ENCODE measurements at places on chromosomes 1 and 21.

GRCh38 chr1:81111818-81112217, 688.9 kb upstream of the ADGRL2 start:
- peak; percentile 3 for DNase-seq

GRCh38 chr1:29914936-29915335, 678.6 kb downstream of the PTPRU start:
- DNase-seq: no peak

DNA sequence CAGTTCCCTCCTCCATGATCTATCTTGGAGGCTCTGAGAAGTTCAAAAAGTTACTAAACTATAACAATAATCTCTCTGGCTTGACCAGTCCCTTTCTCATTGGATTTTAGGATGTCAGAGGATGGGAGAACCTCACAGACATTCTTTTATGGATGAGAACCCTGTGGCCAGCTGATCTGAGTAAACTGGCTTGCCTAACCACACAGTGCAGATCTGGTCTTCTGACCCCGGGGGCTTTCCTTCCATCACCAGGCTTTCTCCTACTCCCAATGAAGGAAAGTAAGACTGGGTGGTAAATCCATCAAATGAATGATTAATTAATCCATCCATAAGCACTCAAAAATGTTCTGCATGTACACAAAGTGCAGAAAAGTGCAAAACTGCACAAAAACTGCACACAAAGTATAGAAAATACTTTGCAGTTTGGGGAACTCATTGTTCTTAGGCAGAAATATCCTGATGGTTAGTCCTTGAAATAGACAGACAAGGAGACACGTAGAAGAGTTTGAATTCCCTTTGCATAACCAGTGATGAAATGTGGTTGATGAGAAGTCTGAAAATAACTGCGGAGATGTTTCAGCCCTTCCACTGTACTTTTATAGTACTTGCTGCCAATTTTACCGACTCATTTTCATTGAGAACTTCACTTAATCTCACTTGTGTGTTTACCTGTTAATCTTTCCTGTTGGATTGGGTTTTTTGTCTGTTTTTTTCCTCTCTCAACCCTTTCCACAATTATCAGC, 2.5 kb upstream of the F3 start:
- DNase-seq: no peak

- no peak for DNase-seq
These were observed 14.5 kb downstream of the ASAP3 start for GRCh38 chr1:23469372-23469982.

DNA sequence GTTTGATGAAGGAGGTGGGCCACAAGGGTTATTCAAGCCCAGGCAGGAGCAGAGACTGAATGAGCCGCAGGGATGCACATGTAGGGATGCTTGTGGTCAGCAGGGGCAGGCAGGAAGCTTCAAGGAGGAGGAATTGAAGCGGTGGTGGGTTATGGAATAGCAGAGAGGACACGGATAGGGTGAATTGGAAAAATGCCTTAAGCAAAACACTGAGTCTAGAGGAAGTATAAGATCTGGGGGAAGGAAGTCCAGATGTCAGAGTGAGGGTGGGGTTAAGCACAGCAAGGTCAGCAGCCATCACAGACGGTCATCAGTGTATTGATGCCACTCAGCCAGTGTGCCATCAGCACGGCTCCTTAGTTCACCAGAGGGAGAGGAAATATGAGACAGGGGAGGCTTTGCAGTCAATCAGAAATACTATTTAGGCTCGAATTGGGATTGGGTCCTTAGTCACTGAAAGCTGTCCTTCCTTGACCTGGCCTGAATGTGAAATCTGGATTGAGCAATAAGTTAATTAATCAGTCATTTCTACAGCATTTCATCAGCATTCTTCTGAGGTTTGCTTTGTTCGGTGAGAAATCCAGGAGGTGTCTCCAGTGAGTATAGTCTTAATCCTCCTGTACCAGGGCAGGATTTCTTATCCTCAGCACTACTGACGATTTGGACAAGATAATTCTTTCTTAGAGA, 6.0 kb upstream of the LCE1F start:
- DNase-seq: no peak

DNA sequence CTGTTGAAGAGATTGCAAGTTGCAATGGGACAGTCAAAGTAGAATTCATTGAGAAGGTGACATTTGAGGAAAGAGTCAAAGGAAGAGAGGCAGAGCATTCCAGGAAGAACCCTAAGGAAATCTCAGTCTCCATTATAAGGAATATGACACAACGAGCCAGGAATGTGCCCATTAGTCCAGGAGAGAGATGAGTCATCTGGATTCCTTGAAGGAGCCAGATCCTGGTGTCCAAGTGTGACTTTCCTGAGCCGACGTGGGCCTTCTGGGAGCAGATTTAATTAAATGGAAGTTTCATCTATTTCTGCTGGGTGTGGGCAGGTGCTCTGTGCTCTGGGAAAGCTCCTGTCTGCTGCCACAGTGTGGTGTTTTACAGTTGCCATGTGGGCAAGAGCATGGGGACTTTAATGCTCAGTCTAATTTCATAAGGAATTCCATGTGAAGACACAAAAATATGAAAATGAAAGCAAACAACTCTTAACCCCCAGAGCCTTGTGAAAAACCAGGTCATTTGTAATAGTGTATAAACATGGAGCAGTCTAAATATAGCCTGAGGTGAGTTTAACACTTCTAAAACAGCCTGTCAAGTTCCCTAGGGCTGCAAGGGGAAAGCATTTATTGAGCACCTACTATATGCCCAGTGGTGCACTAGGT, 111.4 kb upstream of the ARTN start:
- peak; percentile 74 for DNase-seq

GRCh38 chr1:32885676-32886003, 651 bp upstream of the HPCA start:
- DNase-seq: no peak

- DNase-seq: no peak
These were observed 78.7 kb downstream of the RGL1 start for GRCh38 chr1:183883623-183884022.

DNA sequence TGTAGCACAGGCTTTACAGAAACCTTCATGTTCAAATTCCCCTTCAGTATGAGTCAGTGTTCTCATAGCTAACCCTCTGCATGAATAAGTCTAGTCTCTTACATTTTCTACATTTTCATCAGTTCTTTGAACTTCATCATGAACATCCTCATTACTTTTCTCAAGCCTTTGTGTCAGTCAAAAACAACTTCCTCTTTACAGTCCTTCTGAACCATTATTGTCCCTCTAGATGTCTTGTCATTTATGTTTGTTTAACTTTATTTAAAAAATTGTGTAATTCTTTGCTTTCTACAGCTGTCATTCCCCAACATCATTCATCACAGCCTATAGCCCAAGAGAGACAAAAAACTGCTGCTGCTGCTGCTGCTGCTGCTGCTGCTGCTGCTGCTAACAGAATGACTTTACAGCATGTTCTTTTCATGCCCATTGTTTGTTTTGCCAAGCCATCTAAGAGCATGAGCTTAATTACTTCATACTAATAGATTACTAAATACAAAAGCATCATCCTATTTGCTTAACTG, 133.1 kb downstream of the LRRC40 start:
- DNase-seq: peak; percentile 2

DNA sequence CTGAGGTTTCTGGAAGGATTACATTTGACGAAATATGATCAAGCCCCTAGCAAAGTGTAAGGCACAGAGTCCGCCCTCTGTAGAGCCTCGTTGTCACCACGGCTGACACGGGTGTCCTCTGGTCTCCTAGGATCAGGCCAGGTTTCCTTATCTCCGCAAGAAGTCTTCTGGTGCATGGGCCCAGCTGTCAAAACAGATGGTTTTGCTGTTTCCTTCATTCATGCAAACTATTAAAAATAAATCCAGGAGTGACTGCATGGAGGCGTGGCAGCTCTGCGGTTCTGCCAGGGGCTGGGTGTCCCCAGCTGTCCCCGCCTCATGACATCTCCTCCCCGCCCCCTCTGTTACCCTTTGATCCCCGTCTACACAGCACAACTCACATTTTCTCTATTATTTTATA, 209.0 kb downstream of the DYRK1A start:
- no peak for DNase-seq

GRCh38 chr1:40383488-40384412, 10.2 kb downstream of the SMAP2 start:
- no peak for DNase-seq

GRCh38 chr1:232711996-232712395, 82.1 kb upstream of the SIPA1L2 start:
- DNase-seq: no peak

GRCh38 chr1:1325288-1326074, 879 bp downstream of the CPTP start:
- no peak for DNase-seq

- no peak for DNase-seq
These were observed 178.4 kb upstream of the CXADR start for GRCh38 chr21:17334484-17334883.

DNA sequence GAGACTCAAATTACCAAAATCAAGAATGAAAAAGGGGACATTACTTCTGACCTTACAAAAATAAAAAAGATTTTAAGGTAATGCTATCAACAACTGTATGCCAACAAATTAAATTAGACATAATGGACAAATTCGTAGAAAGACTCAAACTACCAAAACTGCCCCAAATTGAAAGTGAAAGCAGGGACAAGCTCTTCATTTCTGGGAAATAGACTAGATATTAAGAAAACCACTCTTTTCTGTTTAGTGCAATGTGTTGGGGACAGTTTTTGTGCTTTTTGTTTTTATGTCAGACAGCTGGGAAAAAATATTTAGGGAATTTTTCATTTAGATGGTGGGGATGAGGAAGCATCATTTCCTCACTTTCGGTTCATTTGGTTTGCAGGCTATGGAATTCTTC, 4.9 kb upstream of the GBP1 start:
- DNase-seq: no peak

DNA sequence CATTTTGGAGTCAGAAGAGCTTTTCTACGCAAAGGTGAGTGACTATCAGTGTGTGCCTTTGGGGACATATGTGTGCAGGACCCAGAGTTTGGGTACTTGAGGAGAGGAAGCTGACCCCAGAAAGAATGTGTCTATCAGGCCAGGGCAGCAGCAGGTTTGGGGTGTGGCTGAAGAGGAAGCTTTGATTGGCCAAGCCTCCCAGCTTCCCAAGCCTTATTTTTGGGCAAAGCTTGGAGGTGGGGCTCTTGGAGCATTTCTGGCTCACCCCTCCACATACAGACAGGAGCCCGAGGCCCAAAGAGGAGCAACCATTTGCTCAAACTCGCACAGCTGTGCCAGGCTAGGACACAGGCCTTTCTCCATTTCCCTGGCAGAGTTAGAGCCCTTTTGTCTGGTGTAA, 4.7 kb downstream of the GPR3 start:
- no peak for DNase-seq

- DNase-seq: no peak
These were observed 9.8 kb upstream of the ALDH9A1 start for GRCh38 chr1:165707984-165708706.

DNA sequence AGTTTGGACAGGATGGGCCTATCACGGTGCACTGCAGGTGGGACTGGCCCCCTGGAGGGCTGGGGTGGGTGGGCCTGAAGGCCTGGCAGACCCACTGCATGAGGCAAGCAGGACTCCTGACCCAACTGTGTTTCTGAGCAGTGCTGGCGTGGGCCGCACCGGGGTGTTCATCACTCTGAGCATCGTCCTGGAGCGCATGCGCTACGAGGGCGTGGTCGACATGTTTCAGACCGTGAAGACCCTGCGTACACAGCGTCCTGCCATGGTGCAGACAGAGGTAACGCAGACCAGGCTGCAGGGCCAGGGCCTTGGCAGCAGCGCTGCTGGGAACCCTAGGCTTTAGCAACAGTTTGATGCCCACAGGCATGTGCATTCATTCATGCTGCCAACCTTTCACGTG, 29.0 kb upstream of the KDM4A start:
- DNase-seq: no peak

DNA sequence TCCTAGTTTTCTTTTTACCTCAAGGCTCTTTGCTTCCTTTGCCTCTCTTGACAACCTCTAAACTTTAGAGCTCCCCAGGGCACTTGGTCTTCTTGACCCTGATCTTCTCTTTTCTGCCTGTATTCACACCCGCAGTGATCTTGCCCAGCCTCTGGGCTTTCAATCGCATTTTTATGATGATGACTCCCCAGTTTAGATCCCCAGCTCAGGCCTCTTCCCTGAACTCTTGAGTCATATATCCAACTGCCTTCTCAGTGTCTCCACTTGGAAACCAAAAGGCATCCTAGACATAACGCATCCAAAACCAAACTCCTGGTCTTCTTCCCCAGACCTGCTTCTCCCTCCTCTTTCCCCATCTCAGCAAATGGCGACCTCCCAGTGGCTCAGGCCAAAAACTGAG, 6.5 kb downstream of the STUM start:
- DNase-seq: no peak

DNA sequence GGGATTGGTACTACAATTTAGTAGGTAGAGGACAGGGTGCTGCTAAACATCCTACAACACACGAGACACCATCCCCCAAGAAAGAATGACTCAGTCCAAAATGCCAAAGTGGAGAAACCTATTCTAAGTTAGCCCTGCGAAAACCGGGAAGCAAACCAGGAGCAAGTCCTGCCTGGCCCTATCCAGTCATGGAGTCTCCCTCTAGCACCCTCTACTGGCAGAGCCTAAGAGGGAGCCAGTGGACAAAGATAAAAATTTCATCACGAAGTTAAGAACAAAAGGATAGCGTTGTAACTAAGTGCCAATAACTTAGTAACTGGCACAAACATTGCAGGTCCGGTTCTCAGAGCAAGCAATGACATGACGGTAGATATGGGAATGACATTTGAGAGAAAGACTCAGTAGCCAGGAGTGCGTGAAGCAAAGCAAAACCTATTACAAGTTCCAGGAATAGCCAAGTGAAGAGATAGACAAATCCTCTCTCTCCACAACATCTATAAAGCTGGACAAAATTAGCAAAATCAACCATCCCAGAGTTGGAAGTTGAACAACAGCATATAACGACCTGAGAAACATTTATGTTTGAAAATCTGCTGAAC, 383.5 kb downstream of the OMA1 start:
- peak; percentile 23 for DNase-seq

DNA sequence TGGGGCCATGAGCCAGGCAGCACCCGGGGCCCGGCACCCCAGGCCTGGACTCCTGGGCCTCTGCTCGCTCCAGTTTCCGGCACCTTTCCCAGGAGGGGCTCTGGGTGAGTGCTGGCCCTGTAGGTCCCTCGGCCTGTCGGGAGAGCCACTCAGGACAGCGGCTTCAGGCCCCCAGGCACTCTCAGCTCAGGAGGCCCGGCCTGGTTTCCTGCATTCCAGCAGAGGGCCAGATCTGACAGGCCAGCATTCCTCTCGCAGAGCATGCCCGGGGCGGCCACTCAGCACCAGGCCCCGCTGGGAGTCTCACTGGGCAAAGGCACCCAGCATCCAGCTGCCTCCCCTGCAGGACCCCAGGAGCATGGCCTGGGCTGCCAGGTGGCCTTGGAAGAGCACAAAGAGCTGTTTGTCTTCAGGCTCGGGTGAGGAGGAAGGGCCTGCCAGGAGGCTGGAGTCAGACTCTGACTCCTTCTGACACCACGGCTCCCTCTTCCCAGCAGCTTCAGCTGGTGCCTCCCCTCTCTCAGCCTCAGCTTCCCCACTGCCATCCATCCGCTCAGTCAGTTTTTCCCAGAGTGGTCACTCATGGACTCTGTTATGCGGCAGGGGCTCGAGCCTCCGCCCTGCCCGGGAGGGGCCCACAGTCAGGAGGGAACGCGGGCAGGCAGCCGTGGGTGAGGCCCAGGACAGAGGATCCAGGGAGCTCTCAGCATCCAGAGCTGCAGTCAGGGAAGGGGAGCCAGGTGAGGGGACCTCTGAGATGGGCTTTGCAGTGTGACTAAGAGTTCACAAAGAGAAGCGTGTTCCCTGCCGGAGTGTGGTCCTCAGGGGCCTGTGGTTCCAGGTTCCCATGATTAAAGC, 51.7 kb downstream of the WNT9A start:
- DNase-seq: peak; percentile 11

Data from amniotic stem cell (primary cell).